ENCODE measurements at places on chromosomes 12 and 14.
A peak's percentile ranks its signal among the peaks of the same experiment; 100 is the strongest.

DNA sequence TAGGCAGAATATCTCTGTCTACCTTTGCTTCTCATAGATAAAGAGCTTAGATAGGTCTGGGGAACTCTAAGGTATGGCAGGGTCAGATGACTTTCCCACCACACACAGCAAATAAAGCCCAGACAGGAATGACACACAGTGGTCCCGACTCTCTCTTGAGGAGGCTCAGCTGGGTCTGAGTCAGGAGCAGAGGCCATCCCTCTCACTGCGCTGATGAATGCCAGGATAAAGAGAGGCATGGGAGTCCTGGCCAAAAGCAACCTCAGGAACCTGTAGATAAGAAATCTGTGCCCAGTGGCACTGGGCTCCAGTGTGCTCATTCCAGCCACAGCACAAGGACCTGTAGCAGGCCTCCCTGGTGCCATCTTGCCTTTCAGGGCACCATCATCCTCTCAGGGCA, 129.4 kb upstream of the PARP11 start:
- no peak for DNase-seq

DNA sequence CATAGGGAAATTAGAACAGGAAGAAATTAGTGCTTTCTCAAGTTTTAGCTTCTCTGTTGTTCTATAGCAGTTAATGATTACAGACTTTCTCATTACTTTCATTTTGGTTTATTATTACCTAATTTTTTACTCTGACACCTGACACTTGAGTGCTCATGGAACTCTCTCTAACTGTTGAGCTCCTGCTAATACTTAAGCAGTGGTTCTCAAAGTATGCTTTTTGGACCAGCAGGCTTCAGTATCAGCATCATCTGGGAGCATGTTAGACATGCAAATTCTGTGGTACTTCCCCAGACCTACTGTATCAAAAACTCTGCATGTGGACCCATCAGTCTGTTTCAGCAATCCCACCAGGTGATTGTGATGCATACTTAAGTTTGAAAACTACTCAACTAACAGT, 235.3 kb downstream of the CCDC91 start:
- no peak for DNase-seq

DNA sequence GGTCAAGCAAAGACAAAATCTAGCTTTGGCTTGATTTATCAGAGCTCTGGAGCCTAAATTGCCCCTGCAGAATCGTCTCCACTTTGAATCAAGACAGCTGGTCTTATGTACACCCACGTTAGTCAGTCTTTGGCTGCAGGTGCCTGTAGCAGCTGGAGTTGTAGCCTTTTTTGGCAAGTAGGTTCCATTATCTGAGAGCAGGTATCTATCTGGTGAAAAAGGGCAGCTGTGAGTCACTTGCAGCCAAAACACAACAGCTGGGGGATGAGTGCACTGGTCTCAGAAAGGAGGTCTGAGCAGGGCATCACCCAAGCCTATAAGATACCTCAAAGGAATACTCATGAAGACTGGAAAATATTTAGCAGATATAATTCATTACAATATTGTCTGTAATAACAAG, 43.6 kb upstream of the KCNH5 start:
- no peak for DNase-seq

DNA sequence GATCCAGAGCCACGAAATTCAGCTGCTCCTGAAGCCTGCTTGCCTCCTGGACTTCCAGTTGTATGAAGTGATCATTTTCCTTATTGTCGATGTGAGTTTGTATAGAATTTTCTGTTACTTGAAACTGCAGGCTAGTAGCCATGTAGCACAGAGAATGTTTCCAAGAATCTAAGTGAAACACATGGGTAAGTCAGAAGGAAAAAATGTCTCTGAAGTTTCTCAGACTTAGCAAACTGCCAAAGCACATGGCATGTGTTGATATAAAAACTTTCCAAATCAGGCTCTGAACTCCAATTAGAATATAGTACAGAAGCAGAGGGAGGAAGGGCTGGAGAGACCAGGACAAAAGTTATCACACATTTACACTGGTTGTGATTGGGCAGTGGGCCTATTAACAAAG, 9.8 kb upstream of the PCNX1 start:
- no peak for DNase-seq

GRCh38 chr12:110606253-110606611, 7.7 kb upstream of the TCTN1 start:
- no peak for DNase-seq

DNA sequence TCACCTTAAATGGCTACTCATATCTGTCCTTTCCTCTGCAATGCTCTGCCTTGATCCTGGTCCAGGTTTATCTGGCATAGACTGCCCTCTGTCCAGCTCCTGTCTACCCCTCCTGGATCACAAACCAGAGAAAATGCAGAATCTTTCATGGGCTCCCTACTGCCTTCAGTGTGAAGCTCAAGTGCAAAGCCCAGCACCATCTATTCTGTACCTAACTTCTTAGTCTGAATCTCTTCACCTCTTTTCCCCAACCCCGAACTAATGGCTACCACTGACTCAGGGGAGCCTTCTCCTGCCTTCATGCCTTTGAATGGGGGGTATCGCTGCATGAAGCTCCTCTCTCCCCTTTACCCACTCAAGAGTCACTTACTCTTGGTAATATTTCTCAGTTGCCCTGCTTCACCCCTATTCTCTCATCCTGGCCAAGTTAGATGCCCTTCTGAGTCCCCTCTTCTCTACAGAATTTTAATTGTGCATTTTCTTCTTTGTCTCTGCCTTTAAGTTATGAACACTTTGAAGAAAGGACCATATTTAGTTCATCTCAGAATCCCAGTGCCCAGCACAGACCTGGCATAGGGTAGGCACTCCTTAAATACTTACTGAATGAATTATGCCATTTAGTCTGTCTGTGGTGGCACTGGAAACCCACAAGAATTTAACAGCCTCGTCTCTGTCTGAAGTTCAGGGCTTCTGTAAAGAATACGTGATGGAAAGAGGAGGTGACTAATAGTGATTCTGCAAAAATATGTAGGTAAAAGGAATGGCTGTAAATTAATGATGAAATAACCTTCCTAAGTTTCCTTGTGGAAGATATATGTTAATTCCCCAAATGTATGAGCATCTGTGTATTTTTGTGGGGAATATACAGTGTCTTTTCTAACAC, 191.3 kb upstream of the AMIGO2 start:
- DNase-seq: no peak

DNA sequence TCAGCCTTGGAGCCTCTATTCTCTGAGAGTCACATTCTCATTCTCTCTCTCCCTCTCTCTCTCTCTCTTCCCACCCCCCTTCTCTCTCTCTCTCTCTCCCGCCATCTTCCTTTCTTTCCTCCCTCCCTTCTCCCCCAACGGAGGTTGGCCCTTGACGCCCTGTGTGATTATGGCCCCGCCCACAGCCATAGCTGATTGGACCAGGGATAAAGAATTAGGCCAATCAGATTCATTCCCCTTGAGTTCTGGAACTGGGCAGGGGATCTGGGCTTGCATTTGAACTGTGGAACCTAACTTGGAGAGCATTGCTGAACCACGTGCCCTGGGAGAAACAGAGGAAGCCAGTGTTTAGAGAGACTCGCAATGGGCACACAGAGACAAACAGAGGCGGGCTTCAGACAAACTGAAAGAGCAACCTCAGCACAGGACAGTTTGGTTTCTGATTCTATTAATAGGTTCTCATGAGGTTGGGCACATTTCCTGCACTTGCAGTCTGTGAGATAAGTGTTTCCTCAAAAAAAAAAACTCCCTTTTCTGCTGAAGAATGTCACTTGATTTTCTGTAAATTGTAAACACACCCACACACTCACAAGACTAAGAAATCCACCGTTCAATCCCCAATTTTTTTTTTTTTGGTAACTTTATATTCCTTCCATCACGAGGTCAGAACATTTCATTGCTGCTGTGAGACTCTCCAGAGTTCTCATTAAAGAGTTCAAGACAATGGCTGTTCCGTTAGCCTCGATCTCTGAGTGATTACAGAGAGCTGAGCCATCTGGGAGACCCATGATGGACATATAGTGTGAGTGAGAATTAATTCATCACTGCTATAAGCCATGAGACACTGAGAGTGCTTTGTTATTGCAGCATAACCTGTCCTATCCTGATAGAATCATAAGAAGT, 3.5 kb upstream of the P2RX7 start:
- peak; percentile 77 for DNase-seq
